ENCODE measurements at places on chromosomes 1 and 21.

GRCh38 chr1:181587870-181588438, 104.6 kb downstream of the CACNA1E start:
- DNase-seq: no peak

DNA sequence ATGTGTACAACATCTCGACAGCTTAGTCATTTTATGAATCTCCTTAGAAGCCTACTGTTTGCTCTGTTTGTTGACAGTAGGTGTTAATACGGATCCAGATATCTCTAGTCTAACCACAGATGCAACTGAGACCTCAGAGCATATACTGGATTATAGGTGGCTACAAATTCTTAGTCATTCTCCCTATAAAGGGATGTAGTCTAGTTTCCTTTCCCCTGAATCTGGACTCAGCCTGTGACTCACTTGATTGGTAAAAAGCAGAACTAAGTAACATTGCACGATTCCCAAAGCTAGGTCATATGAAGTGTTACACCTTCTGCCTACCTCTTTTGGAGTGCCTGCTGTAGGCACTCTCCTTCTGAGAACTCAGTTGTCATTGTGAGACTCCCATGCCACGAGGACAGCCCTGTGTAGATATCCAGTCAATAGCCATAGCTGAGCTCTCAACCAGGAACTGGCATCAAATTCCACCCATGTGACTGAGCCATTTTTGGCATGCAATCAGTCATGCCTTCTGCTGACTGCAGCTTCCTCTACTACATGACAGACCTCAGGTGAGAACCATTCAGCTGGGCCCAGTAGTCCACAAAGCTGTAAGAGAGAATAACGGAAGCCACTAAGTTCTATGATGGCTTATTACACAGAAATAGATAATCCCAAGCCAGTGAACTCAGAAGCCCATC, 135.9 kb upstream of the CHRM3 start:
- no peak for DNase-seq

- no peak for DNase-seq
Measured at GRCh38 chr1:74729741-74730478, 2.9 kb downstream of the CRYZ start.

DNA sequence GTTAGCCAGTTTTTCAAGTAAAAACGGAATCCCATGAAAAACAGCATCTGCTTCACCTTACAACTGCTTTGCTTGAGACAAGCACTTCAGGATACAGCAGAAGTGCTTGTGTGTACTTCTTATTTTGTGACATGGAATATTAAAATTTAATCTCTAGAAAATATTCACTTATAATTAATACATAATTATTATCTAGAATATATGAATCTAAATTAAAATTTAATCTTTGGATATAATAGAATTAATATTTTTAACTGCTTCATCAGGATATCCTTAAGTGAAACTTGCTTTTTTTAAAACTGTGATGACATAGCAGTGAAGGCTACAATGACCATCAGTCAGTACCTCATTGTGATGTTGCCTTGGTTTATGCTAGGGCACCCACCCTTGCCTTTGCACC, 148.4 kb upstream of the C1orf105 start:
- no peak for DNase-seq

GRCh38 chr1:104648269-104648691, 898.6 kb downstream of the AMY1C start:
- no peak for DNase-seq

DNA sequence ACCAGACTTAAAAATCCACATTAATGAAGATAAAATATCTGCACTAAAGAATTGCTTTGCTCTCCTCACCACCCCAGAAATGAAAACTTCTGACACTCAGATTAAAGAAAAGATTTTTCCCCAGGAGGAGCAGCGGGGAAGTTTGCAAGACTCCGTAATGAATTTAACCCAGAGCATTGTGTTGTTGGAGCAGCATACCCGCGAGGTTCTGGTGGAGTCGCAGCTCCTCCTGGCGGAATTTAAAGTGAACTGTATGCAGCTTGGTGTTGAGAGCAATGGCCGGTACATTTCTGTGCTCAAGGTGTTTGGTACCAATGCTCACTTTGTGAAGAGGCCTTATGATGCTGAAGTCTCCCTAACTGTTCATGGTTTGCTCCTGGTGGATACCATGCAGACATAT, 46.4 kb downstream of the VPS13D start:
- no peak for DNase-seq

GRCh38 chr1:157641177-157641576, 43.3 kb upstream of the FCRL4 start:
- DNase-seq: no peak

- no peak for DNase-seq
Measured at GRCh38 chr1:147769106-147769505, 8.7 kb upstream of the GJA5 start.

GRCh38 chr1:117577191-117577885, 28.5 kb upstream of the TENT5C start:
- DNase-seq: no peak

DNA sequence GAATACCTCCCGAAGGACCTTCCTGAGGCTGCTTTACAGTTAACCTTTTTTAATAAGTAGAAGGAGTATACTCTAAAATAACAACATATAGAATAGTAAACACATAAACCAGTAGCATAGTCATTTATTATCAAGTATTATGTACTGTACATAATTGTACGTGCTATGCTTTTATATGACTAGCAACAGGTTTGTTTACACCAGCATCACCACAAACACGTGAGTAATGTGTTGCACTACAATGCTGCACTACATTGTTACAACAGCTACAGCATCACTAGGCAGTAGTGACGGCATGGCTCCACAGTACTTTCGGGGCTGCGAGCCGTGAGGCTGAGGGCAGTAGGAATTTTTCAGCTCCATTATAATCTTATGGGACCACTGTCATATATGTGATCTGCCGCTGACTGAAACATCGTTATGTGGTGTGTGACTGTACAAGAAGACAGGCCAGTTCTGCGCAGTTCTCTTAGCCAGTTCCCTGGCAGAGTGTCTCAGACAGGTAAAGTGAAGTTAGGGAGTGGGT, 82.8 kb upstream of the LRRC8D start:
- no peak for DNase-seq

- no peak for DNase-seq
Measured at GRCh38 chr1:175877939-175878737, 134.7 kb upstream of the TNR start.

- no peak for DNase-seq
Measured at GRCh38 chr21:41754479-41754891, 12.4 kb downstream of the RIPK4 start.
